ENCODE measurements at places on chromosomes 3 and 15. TPM values are rescaled to one million over a fixed set of nuclear protein-coding genes. Genes with fewer than 3 reads are reported as not detected.

The DPPA2 gene
- total RNA-seq, result not detected

The SAMMSON gene
- total RNA-seq, result 0.21 TPM

DNA sequence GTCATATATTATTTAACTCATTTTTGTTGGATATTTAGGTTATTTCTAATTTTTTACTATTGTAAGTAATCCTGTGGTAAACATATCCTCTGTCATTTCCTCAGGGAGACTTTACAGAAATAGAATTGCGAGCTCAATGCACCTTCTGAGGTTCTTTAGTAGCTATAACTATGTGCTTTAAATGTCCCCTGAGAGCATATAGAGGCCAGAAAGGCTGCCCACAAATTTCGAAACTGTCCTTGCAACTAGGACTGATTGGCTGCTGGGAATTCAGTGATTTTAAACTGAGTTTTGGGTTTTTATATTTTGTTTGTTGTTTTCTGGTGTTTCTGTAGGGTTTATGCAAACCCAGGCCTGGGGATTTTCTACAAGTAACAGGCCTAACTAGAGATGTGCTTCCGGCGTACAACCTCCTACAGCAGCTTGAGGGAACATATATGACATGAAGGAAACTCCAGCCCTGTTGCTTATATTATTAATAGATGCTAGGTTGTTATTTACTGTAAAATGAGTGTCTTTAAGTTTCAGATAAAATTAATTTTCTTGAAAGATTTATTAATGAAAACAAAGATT lies 29.1 kb upstream of the P4HTM start:
- DNase-seq, result no peak

DNA sequence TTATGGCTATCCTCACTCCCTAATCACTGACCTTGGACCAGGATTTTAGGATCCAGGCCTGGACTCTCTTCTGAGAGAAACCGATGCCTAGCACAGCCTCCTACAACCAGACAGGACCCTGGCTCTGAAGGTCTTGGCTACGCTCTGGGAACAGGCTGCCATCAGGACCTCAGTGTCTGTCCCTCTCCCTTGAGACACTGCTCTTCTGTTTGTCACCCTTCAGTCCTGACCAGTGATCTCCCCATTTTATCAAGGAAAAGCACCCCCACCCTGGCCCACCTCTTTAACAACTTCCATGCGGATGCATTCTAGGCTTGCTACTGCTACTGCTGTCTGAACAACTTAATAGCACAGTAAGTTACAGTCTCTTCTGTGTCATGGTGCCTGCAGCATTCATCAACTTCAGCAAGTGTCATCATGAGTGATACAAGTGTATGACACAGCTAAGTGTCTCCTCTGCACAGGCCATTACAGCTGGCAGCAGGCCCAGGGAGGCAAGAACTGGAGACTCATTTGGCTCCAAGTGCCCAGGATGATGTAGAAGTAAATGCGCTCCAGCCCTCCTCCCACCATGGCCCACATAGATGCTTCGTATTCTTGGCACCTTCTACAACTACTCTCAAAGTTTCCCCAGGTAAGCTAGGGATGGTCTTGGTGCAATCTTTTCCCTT lies 302.4 kb downstream of the EPHB1 start:
- DNase-seq, result no peak

DNA sequence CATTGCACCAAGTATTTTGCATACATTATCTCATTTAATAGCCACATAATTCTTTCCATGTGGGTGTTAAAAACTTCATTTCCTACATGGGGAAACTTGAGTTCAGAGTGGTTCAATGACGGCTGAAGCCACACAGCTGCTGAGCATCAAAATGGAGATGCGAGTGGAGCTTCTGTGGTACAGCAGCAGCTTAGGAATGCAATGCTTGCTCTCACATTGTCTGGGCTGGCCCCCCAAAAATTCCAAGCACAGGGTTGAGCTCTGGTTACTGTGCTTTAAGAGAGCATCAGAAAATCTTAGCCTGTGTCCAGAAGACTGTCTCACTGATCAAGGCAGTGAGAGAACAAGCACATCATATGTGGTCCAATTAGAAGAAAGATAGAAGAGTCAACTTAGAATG lies 57.4 kb upstream of the GADL1 start:
- no peak for DNase-seq

DNA sequence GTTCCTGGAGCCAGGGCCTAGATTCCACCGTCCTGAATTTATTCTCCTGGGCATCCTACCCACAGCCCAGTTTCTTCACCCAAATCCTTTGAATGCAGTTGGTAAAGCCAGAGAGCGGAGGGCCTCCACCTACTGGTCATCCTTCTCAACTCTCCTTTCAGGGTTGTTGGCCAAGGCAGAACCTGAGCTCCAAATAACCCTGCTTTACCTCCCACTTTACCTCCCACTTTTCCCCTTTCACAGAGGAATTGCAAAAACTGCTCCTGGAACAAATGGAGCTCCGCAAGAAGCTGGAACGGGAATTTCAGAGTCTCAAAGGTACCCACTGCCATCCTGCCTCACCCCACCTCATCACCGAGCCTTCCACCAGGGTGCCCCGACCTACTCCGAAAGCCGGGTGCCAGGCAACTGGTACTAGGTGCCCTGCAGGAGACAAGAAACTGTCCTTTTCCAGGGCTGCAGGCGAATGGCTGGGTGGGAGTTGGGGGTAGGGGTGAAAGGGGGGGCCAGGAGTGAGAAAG lies 6.8 kb downstream of the SKOR1 start:
- no peak for DNase-seq

- no peak for DNase-seq
Observed at GRCh38 chr3:95302044-95302443, 1239.2 kb downstream of the NSUN3 start.
